Astrocyte (in vitro differentiated cells and primary cell): ENCODE measurements at places on chromosomes 13 and 19.
A peak's percentile ranks its signal among the peaks of the same experiment; 100 is the strongest.

DNA sequence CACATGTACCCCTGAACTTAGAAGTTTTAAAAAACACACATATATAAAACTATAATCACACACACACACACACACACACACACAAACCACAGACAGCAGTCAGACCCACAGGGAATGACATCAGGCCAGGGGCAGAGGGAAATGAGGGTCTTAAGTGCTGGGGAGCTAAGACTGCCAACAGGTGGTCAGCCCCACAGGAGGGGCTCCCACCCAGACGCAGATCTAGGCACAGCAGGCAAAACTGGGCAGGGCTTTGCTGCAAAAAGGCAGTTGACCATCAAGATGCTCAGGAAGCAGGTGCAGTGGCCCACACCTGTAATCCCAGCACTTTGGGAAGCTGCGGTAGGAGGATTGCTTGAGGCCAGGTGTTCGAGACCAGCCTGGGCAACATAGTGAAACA lies 121.0 kb upstream of the LSM14A start:
- no peak for DNase-seq

GRCh38 chr19:4369888-4370260 lies 26.5 kb downstream of the MPND start:
- no peak for DNase-seq

DNA sequence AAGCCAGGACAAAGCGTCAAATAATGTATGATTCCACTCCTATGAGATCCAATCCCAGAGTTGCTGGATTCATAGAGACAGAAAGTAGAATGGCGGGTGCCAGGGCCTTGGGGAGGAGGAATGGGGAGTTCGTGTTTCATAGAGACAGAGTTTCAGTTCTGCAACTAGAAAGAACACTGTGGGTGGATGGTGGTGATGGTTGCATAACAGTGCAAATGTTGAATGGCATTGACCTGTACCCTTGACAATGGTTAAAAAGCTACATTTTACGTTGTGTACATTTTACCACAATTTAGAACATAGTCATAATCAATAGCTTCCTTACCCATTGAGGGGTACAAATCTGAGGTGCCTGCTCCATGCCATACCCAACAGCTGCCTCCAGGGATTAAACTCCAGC lies 33.4 kb downstream of the MBD3L2B start:
- no peak for DNase-seq

- peak; percentile 0 for DNase-seq
These were observed 98.2 kb downstream of the OLFM4 start for GRCh38 chr13:53126841-53127245.

DNA sequence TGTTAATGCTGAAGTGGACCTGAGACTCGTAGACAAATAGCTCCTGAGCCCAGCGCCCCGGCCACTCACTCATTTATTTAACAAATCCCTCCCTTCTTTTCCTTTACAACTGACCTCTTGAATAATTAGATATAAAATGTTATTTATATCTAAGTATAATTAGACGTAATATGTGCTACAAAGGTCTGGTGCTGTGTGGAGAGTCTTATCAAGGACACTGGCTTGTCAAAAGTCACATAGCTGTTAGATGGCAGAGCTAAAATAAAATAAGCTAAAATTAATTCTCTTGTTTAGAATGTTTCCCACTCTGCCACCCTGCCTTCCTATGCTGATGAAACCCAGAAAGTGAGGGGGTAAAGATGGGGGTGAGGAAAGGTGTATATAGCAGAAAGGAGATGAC lies 73.0 kb upstream of the FAM216B start:
- no peak for DNase-seq

GRCh38 chr19:14315433-14315832 lies 65.8 kb upstream of the ADGRE5 start:
- DNase-seq, result no peak

- DNase-seq, result peak; percentile 94
These were observed 160.4 kb upstream of the GPC6 start for GRCh38 chr13:93066187-93066586.

DNA sequence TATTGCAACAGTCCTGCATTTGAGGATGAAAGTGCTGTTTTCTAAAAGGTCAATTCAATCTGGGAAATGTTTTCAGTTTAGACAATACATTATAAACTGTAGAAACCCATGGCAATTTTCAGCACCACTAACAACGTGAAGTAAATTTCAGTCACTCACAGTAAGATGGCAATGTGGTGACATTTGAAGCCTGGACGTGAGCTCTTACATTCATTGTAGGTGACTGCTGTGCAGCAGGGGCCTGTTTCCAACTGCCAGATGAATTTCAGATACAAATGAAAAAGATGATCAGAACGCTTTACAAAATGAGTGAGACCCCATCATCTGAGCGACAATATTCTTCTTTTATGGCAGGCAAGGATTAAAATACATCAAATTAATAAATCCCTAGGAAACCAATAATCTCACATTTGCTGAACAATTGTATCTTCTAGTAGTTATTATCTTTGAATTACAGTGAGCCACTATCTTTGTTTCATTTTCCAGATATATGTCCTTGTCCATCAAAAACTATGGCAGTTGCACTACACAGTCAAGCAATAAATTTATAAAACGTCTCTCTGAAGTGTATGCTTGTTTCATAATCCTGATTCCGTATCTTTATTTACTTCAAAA lies 1816.8 kb downstream of the OLFM4 start:
- no peak for DNase-seq

DNA sequence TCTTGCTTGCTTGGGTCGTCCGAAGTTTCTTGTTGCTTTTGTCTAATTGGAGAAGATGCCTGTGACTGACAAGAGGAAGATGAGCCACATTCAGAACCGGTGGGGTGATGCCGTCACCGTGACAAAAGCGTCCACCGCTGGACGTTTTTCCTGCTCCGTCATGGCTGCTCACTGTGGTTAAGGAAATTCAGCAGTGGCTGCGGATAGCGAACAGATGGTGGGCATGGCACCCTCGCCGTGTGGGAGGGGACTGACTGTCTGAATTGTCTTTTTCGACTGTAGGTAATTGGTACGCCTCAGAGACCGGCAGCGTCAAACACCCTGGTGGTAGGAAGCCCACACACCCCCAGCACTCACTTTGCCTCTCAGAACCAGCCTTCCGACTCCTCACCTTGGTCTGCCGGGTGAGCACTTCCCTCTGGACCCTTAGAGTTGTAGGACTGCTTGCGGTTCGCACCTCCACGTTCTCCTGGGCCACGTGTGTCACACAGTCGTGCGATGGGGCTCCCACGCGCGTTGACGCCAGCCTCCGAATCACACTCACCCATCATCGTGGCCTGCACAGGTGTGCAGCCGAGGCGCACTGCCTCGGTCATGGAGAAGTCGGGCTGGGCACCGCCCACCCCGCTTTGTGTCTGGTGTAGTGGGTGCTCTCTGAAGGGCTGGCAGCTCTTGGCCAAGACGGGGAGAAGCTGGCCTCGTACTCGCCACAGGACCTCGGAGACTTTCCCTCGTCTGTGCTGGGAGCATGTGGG lies 26.5 kb downstream of the ATP4B start:
- no peak for DNase-seq
